ENCODE measurements at places on chromosomes 2 and 18.

DNA sequence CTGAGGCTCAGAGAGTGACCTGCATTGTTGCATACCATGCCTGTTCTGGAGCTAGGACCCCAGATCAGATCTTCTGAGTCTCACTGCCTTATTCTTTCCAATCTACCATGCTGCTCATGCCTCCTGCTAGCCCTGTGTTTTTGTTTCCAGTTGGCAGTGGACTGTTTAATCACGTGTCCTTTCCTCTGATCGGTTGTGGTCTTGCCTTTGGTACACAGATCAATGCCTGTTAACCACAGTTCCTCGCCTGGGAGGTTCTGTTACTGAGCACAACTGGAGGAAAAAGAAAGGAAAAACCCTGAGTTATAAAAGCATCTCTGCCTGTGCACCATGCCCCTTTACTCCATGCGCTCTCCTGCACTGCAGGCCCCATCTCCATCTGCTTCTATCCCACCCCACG lies 329.1 kb downstream of the SETBP1 start:
- no peak for DNase-seq

DNA sequence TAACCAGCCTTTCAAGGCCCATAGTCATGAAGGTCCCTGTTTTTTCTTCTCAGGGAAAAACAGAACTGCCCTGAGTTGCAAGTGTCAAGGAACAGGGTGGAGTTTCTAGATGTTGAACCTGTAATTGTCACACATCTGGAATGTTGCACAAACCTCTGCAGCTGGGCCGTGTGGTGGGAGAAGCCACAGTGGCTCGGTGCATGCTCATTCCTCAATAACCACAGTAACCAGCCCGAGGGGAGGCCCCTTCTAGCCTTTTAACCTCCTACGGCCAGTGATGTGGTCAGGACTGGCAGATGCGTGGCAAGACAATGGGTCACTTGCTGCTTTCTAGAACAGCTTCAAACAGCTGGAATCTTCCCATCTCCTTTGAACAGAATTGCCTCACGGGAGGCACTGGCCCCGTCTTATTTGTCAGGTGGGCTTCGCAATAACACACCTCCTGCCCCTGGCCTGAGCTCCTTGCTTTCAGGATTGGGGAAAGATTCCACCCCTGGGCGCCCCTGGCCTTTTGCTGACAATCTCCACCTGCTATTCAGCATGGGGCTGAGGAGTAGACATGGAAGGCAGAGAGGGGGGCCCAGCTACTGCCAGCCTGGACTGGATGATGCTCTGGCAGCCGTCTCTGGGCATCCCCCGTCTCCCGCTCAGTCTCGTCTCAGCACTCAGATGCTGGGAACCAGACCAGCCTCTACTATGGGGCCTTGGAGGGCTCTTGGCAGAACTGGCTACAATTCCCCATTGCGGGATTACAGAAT lies 102.9 kb downstream of the KLHL29 start:
- no peak for DNase-seq

- DNase-seq: no peak
These were observed 155.6 kb downstream of the TSN start for GRCh38 chr2:121911036-121911435.

GRCh38 chr2:201130524-201131186 lies 14.7 kb downstream of the CFLAR start:
- DNase-seq: no peak

DNA sequence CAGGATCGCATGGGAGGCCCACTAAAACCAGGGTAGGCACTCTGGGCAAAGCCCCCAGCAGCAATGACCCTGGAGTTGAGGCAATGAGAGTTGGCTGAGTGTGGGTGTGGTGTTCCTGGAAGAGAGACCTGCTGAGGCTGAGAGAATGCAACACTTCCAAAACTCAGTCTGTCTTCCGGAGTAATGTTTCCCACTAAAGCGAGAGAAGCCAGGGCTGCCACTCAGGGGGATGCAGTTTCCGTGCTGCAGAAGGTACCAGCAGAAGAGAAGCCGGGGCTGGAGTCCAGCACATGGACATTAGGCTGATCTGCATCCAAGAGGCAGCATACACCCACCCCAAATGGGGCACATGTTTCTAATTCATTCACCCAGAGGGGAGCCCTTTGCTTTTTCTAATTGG lies 127.2 kb upstream of the ARHGAP28 start:
- no peak for DNase-seq

GRCh38 chr2:25197336-25198208 lies 29.2 kb upstream of the POMC start:
- DNase-seq: no peak

DNA sequence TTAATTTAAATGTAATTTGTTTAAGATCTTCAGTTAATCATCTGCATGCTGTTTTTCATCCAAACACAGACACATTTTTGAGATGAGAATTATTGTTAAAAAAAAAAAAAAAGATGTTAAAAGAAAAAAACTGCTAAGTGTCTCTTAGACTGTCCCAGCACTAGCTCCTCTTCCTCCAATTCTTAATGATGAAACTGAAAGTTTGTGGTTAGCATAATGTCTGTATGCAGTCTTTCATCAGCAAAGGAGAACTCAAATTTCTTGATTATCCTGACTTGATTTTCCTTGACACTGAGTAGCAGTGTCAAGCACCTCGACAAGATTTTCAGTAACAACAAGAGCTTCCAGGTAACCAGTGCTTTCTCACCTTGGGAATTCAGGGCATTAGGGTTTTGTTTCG lies 274.4 kb downstream of the LRRTM1 start:
- DNase-seq: no peak

DNA sequence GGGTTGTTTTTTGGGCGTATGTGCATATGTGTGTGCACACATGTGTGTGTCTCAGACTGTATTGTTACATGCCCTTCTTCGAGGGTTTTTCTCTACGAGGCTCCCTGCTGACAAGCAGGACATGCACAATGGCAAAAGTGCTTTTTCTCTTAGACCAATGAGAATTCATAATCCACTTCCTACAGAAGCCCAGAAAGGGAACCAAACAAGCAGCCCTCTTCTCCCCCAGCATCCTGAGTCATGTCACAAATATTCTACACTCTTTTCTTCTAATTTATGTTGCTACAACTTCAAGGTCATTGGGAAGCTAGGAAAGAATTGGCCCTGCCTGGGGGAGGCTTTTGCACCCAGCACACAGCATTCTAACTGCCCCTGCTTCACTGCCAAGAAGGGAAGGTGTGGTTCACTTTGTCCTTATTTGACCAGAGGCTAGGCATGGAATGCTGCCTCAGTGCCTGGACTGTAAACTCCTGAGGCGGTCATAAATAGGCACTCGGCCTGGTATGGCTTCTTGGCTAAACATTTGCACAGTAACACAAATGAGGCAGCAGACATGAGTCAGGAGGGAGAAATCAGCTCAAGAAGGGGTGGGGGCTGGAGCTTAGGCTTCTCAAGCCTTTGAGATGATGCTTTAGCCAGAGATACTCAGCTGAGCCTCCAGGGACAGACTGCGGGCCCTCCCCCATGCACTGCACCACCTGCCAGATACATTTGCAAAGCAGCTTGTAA lies 92.7 kb upstream of the KLF7 start:
- no peak for DNase-seq

GRCh38 chr2:171412571-171413175 lies 21.1 kb downstream of the METTL8 start:
- no peak for DNase-seq

- no peak for DNase-seq
These were observed 1.1 kb downstream of the PRR30 start for GRCh38 chr2:27138111-27138510.

GRCh38 chr2:137523931-137524330 lies 440.3 kb upstream of the HNMT start:
- DNase-seq: no peak

- DNase-seq: no peak
These were observed 90.5 kb upstream of the FHL2 start for GRCh38 chr2:105489168-105489878.

DNA sequence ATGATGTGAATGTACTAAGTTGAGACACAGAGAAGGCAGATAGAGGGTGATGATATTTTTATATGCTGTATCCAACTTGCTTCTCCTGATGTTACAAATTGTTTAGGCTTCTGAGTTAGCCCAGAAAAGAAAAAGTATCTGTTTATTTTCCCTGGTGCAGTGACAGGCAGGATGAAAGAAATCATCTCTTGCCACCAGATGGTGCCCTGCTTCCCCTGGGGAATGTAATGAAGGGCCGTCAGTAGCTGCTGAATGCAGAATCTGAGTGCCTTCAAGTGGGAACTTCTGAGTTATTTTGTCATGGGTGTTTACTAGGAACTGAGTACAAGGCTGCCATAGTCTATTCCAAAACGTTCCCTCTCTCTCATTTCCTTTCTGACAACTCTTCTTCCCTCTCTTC lies 525.6 kb downstream of the MBD2 start:
- no peak for DNase-seq
